ENCODE measurements at places on chromosomes 5 and 9.
A peak's percentile ranks its signal among the peaks of the same experiment; 100 is the strongest.

DNA sequence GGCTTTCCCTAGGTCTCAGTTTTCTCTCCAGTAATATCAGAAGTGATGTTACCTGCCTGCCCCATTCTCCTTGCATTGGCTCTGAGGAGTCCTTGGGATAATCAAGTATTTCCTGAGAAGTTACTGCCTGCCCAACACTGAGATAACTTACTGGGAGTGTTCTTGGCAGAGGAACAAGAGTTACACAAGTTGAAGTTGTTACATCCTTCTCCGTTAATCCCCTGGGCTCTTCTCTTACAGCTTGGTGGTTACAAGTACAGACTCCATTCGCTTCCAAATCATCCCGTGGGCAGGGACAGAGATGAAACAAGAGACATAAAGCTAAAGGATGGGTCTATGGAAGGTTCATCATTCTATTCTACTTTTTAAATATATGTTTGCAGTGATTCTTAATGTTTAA is 74.1 kb upstream of the SAP30L start:
- H3K4me1 ChIP-seq, result no peaks in the 10 kb centered on the region
- peaks cover 8% of the 10 kb centered on the region for H3K36me3 ChIP-seq
- H3K4me3 ChIP-seq, result no peak overlapping the region
- no peak for DNase-seq

- no peaks in the 10 kb centered on the region for H3K4me1 ChIP-seq
- no peaks in the 10 kb centered on the region for H3K36me3 ChIP-seq
Observed at GRCh38 chr5:103290846-103291245, 32.3 kb downstream of the MACIR start.

GRCh38 chr5:151671950-151672349 is 14.8 kb downstream of the SPARC start:
- H3K4me3 ChIP-seq, result no peak overlapping the region
- H3K27ac ChIP-seq, result peak overlapping the region; percentile 89
- no peaks in the 10 kb centered on the region for H3K27me3 ChIP-seq
- no peaks in the 10 kb centered on the region for H3K36me3 ChIP-seq

DNA sequence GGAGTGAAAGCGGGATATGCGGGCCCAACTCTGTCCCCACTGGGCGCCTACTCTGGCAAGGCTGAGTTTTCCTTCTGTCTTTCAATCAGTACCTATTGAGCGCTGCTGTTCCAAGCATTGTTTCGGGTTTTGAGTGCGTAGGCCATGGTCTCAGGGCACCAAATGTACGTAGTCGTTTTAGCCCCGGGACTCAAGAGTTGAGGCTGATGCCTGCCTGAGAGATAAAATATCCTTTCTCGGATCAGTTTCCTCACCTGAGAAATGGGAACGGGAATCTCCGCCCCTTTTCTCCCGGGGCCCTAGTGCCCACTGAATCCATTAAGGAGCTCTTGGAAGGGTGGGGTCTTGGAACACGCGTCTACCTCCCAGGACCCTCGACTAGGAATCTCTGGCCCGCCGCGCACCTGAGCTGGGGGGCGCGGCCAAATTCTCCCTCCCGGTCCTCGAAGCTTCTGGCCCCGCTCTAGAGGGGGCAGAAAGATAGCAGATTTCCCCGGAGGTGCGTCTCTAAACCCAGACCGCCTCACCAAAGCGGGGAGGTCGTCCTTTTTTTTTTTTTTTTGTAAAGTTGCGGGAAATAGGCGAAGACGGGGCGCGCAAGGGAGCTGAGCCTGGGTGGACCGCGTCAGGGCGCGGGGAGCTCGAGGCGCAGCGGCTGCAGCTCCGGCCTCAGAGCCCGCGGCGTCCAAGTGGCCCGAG is 494 bp upstream of the CXXC5 start:
- peak overlapping the region; percentile 95 for H3K27ac ChIP-seq
- peaks cover 6% of the 10 kb centered on the region for H3K27me3 ChIP-seq
- peak overlapping the region; percentile 92 for H3K4me3 ChIP-seq
- no peak for DNase-seq
- no peaks in the 10 kb centered on the region for H3K36me3 ChIP-seq

DNA sequence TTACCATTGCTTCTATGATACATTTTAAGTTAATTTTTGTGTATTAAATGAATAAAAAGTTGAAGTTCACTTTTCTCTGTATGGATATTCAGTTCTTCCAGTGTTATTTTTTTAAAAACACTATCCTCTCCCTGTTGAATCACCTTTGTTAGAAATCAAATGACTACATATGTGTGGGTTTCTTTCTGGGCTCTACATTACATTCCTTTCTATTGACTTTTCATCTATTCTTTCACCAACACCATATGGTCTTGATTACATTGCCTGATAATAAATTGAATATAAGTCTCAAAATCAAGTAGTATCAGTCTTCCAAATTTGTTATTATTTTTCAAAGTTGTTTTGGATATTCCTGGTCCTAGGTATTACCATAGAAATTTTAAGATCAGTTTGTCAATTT is 7.3 kb upstream of the RASEF start:
- no peaks in the 10 kb centered on the region for H3K36me3 ChIP-seq
- H3K27ac ChIP-seq, result no peak overlapping the region
- H3K4me3 ChIP-seq, result no peak overlapping the region
- DNase-seq, result no peak

DNA sequence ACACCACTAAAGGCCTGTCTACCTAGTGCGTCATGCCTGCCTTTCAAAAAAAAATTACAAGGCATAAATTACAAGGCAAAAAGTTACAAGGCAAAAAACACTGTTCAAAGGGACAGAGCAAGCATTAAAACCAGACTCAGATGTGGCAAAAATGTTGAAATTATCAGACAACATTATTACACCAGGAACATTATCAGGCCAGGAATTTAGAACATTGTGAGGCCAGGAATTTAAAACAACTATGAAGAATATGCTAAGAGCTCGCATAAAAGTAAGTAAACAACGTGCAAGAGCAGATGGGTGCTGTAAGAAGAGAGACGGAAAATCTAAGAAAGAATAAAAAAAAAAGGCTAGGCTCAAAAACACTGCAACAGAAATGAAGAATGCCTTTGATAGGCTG is 18.2 kb upstream of the MLANA start:
- H3K27ac ChIP-seq, result no peak overlapping the region
- no peak overlapping the region for H3K4me3 ChIP-seq
- no peak for DNase-seq
- H3K27me3 ChIP-seq, result no peaks in the 10 kb centered on the region
- no peaks in the 10 kb centered on the region for H3K36me3 ChIP-seq

GRCh38 chr9:77793849-77794248 is 145.7 kb upstream of the GNA14 start:
- no peak overlapping the region for H3K27ac ChIP-seq
- H3K4me3 ChIP-seq, result no peak overlapping the region
- peaks cover 16% of the 10 kb centered on the region for H3K4me1 ChIP-seq

- no peak overlapping the region for H3K27ac ChIP-seq
- H3K27me3 ChIP-seq, result no peaks in the 10 kb centered on the region
- no peak overlapping the region for H3K4me3 ChIP-seq
- no peaks in the 10 kb centered on the region for H3K4me1 ChIP-seq
- DNase-seq, result no peak
- no peaks in the 10 kb centered on the region for H3K36me3 ChIP-seq
Observed at GRCh38 chr5:137144656-137145055, 354.5 kb downstream of the SPOCK1 start.

- no peaks in the 10 kb centered on the region for H3K27me3 ChIP-seq
- H3K36me3 ChIP-seq, result no peaks in the 10 kb centered on the region
- H3K27ac ChIP-seq, result no peak overlapping the region
- DNase-seq, result no peak
- no peaks in the 10 kb centered on the region for H3K4me1 ChIP-seq
Observed at GRCh38 chr5:41686191-41686590, 175.8 kb upstream of the PLCXD3 start.

DNA sequence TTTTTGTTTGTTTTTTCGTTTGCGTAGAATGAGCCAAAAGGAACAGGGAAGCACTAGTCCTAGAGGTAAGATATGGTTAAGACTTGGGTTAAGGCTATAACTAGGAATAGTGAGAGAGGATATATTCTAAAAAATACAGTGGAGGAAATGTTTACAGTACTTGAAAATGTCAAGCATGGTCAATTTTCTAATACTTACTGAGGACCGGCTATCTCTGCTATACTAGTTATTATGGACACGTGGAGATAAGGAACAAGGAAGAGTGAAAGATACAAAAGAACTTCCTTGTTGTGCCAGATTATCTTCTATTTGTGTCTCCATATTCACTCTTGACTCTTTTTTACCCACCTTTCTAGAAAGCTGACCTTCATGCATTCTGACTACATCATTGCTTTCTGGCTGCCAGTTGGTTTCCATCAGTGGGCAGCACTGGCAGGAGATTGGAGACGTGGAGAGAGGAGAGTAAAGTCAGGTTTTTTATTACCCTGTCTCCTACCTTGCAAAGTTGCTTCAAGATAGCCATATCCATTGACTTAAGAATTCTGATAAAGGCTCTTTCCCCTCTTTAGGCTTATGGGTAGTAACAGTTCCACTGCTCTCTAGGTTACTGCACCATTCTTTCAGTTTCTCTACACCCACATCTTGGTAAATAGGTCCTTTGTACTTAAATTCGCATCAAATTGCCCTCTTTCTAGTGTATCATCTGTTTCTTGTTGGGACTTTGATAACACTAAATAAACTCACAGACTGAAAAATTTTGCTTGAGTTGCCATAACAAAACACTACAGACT is 9.0 kb upstream of the RFX3 start:
- no peak for DNase-seq
- no peak overlapping the region for H3K4me3 ChIP-seq

DNA sequence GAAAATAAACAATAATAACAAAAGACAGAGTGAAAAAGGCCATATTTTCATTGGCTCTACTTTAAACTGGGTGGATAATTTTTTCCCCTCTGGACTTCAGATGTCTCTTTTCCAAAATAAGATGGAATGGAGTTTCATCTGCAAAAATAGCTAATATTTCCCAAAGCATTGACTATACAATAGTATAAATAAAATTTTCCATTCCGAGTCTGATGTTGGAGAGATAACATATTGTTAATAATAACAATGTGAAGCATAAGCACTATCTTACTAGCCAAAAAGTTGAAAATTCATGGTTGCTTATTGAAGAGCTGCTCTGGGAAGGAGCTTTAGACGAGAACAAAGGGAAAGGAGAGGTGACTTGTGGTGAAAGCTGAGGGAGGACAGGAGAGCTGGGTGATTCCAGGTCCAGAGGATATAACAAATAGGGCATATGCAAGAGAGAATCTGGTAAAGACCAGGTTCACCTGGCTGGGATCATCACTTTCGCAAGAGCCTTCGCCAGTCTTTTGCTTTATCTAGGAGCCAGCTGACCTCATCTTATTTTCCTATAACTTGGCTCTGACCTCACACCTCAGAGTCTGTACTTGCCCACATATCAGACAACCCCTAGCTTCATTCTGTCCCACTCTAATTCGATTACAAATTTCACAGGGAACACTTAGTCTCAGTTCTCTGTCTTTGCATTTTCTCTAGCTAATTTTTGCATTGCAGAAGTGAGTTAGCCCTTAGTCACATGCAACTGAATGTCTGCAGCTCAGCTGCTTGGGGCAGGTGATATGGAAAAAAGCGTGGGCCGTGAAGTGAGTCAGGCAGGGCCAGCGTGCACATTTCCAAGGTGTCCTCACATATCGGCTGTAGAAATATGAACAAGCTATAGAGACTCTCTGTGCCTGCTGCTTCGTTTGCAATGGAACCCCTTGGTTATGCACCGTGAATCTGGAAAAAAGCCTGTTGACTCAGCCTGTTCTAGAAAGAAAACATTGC is 7.6 kb upstream of the ZNF474 start:
- DNase-seq, result no peak
- no peaks in the 10 kb centered on the region for H3K4me1 ChIP-seq
- no peaks in the 10 kb centered on the region for H3K36me3 ChIP-seq
- no peak overlapping the region for H3K4me3 ChIP-seq
- no peaks in the 10 kb centered on the region for H3K27me3 ChIP-seq

DNA sequence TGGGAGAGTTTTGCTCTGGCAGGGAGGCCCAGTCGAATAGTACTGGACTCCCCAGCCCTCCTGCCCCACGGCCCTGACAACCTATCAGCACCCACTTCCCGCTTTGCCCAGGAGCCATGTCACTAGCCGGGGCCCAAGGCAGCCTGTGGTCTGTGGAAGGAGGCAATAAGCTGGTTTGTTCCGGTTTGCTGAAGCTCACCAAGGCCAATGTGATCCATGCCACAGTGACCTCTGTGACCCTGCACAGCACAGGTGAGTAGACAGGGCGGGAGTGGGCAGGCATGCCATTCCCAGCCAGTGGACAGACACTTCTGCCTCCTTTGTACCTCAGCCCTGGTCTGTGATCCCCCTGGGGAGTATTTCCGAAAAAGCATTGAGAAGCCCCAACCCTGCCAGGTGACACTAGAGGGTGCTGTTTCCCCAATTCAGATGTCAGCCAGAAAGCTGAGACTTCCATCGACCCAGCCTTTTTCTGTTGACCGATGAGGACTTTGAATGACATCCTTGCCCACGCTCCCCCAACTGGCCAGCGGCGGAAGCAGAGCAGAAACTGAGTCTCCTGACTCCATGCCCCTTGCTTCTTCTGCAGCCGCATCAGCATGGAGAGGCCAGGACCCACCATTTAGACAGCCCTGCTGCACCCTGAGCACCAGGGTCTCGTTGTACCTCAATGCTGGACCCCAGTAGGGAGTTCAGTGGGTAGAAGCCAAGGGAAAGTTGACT is 9.6 kb downstream of the PCYOX1L start:
- no peaks in the 10 kb centered on the region for H3K27me3 ChIP-seq
- no peak overlapping the region for H3K27ac ChIP-seq
- H3K4me1 ChIP-seq, result no peaks in the 10 kb centered on the region
- DNase-seq, result no peak

- DNase-seq, result no peak
- H3K27ac ChIP-seq, result no peak overlapping the region
- H3K36me3 ChIP-seq, result no peaks in the 10 kb centered on the region
- no peak overlapping the region for H3K4me3 ChIP-seq
Observed at GRCh38 chr9:117092582-117092981, 322.3 kb downstream of the ASTN2 start.

- no peak overlapping the region for H3K4me3 ChIP-seq
- H3K27ac ChIP-seq, result no peak overlapping the region
- H3K4me1 ChIP-seq, result no peaks in the 10 kb centered on the region
Observed at GRCh38 chr9:93020771-93021670, 37.5 kb upstream of the SUSD3 start.

GRCh38 chr5:68533051-68533450 is 317.5 kb downstream of the PIK3R1 start:
- no peak for DNase-seq
- H3K4me1 ChIP-seq, result peaks cover 12% of the 10 kb centered on the region
- H3K4me3 ChIP-seq, result no peak overlapping the region

- no peak overlapping the region for H3K27ac ChIP-seq
- H3K36me3 ChIP-seq, result no peaks in the 10 kb centered on the region
- H3K27me3 ChIP-seq, result no peaks in the 10 kb centered on the region
Observed at GRCh38 chr5:1006656-1007071, 1.9 kb upstream of the NKD2 start.

Measured in spleen (tissue), 13 donors.